Astrocyte (in vitro differentiated cells and primary cell): ENCODE measurements at places on chromosomes 4 and X. TPM values are rescaled to one million over a fixed set of nuclear protein-coding genes. Genes with fewer than 3 reads are reported as not detected.

TRPC5OS gene
- not detected in 2 replicates for total RNA-seq

DNA sequence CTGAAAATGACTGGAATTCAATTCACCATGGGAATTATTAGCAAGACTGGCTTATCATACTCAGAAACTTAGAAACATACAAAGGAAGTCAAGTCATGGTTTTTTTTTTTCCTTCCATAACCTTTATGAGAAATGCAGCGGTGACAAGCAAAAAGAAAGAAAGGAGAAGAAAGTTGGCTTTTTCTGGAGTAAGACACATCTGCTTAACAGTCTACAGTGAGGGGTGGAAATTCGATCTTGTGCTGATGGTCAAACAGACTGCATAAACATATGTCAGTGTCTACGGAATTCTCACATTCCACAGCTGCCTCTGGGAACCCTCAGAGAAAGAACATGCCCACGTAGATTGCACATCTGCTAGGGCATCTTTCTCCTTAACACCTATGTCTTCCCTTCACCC lies 54.6 kb downstream of the PROM1 start:
- peak; percentile 78 for DNase-seq

- DNase-seq, result no peak
These were observed 5.8 kb downstream of the TIFA start for GRCh38 chr4:112279882-112280315.

DNA sequence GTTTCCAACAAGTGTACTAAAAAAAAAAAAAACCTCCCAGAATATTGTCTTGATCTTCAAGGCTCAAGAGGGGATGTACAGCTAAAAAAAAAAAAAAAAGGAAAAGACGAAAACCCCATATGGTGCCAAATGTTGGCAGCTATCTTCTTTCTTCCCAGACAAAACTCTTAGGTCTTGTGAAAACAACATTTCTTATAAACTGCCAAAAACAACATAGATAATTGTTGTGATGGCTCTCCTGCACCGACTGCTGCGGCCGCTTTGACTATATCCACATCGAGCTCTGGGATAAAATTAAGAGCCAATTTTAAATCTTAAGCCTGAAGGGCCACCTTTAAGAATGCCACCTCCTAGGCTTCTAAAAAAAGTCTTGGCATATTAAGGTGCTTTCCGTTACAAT lies 23.5 kb downstream of the PDGFC start:
- DNase-seq, result peak; percentile 61

GRCh38 chr4:141347684-141348083 lies 127.0 kb downstream of the ZNF330 start:
- DNase-seq, result no peak

- DNase-seq, result no peak
These were observed 20.8 kb downstream of the ENOPH1 start for GRCh38 chr4:82450966-82451755.

DNA sequence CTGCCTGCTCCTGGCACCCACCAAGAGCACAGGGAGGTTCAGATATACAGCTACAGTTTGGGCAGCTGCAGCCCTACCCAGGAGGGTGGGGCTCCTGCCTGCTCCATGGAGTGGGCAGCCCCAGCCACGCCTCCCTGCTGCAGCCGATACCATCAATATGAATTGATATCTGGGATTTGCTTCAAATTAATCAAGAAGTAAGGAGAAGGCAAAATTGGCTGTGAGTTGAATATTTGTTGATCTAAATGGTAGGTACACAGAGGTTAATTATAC lies 31.2 kb upstream of the ZNF280C start:
- DNase-seq, result no peak

GRCh38 chrX:109911046-109911445 lies 91.9 kb upstream of the TMEM164 start:
- DNase-seq, result no peak

IQSEC2 gene
- 8.2 and 9.2 TPM in 2 replicates for total RNA-seq

RASL11B gene
- 4.4 and 5.1 TPM in 2 replicates for total RNA-seq

GRCh38 chr4:88017516-88018297 lies 10.3 kb downstream of the PKD2 start:
- DNase-seq, result peak; percentile 98

- DNase-seq, result no peak
These were observed 51.2 kb downstream of the IRF2 start for GRCh38 chr4:184423003-184423686.

GIMD1 gene
- total RNA-seq, result not detected in 2 replicates

CAPN6 gene
- total RNA-seq, result 3.9 and 9.4 TPM in 2 replicates

DNA sequence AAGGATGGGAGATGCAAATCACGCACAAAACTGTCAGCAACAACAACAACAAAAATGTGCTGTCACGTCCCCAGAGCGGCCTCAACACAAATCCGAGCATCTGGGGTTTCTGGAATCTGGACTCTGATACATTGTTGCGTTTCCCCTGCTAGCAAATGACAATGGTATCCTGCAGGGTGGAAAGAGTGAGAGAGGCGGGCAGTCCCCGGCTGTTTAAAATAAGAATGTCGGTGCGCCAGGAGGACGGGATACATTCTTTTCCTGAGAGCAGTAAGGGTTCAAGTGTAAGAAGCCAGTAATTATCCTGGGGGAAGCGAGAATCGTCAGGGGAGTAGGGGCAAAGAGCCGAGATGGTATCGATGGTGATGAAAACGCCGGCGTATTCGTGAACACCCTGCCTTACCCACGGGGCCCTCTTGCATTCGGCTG lies 310.2 kb downstream of the ASMT start:
- DNase-seq, result no peak

DNA sequence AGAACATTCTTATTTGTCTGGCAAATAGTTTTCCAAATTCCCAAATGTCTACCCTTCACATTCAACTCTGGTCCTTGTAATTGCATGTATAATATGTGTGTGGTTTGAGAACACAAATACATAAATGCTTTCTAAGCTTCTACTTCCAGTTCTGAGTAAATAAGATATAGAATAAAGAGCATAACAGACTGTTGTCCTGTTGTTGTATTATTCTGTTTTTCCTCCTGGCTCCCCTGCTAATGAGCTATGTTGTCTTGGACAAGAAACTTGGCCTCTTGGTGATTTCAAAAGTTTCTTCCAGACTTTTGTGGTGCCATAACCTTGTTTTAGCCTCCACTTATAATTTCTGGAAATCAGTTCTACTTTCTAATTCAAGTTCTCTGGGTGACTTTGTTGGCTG lies 75.3 kb upstream of the USP38 start:
- no peak for DNase-seq

EREG gene
- total RNA-seq, result 0.14 and 0.30 TPM in 2 replicates

DNA sequence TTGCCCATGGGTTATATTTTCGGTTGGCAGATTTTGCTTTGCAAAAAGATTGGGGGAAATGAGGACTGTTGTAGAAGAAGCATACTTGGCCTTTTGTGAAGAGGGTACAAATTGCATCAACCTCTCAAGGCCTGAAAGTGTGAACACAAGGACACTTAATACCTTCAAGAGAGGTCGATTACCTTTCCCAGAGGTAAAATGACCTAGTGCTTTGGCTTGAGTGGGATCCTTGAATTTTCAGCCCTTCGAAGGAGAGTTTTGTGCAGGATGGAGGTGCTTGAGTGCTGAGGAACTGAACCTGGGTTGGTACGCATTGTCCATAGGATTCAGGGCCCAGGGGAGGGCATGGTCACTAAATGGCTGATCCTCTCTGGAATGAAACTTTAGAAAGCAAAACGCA lies 27.6 kb upstream of the NKAP start:
- DNase-seq, result no peak

DNA sequence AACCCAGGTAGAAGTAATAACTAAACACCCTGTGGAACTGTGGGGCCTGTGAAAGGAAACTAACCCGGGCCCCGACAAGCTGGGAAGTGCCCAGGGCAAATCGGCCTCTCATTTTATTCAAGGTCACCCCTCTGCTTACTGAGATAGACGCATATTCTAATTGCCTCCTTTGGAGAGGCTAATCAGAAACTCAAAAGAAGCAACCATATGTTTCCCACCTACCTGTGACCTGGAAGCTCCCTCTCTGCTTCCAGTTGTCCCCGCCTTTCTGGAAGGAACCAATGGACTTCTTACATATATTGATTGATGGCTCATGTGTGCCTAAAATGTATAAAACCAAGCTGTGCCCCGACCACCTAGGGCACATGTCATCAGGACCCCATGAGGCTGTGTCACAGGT lies 23.1 kb upstream of the DHRSX start:
- DNase-seq, result no peak

GRCh38 chr4:8268901-8269534 lies 536 bp upstream of the HTRA3 start:
- DNase-seq, result no peak

MAGIX gene
- 0.96 and 1.2 TPM in 2 replicates for total RNA-seq

GRCh38 chrX:31590581-31591114 lies 518.8 kb upstream of the FTHL17 start:
- DNase-seq, result peak; percentile 65

- DNase-seq, result no peak
These were observed 15.2 kb downstream of the USP11 start for GRCh38 chrX:47247999-47248320.

VCX3B gene
- not detected in 2 replicates for total RNA-seq

DNA sequence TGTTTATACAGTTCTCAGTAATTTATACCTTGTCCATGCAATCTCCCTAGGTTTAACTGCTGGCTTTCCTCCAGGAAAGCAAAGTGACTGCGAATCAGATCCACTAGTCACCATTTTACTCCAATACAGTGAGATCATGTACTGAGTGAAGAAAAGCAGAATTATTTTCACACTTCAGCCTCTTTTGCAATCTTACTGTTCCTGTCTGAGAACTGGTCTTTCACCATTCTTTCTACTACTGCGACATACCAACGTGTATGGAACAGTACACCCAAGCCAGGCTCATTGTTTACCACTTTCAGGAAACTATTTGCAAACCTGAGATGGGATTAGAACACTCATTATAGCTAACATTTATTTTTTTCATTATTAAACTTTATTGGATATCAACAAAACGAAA lies 8.0 kb upstream of the MSL3 start:
- no peak for DNase-seq

GRCh38 chrX:22063284-22063683 lies 31.2 kb downstream of the PHEX start:
- DNase-seq, result peak; percentile 8

DNA sequence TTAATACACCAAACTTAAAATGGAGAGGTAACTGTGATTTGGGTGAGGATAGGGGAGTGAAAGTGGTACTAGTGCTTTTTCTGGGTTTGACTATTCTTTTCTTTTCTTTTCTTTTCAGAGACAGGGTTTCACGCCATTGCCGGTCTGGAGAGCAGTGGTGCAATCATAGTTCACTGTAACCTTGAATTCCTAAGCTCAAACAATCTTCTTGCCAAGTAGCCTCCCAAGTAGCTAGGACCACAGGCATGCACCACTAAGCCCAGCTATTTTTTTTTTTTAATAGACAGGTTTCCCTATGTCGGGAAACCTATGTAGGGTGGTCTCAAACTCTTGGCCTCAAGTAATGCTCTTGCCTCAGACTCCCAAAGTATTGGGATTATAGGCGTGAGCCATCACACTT lies 3.0 kb upstream of the ARMCX4 start:
- DNase-seq, result peak; percentile 59

DNA sequence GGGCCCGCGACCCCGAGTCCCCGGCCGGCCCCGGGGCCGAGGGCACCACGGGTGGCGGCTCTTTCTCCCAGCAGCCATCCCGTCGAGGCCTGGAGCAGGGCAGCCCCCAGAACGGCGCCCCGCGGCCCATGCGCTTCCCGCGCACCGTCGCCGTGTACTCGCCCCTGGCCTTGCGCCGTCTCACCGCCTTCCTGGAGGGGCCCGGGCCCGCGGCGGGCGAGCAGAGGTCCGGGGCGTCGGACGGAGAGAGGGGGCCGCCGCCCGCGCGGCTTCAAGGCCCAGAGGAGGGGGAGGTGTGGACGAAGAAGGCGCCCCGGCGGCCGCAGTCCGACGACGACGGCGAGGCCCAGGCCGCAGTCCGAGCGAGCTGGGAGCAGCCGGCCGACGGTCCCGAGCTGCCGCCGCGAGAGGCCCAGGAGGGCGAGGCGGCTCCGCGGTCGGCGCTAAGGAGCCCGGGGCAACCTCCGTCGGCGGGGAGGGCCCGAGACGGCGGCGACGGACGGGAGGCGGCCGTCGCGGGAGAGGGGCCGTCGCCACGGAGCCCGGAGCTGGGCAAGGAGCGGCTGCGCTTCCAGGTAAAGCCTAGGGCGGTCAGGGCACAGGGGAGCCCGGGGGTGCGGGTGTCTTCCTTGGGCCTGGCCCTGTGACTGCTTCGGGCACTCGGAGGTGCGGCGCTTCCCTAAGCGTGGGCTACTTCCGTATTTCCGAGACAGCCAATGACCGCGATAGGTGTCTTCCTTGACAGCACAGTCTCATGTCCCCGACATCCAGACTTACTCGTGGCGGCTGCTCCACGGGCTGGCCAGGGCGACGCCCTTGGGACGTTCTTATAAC lies 845 bp downstream of the ZAR1 start:
- no peak for DNase-seq

- no peak for DNase-seq
These were observed 223.0 kb downstream of the COX18 start for GRCh38 chr4:72846280-72847111.

KDR gene
- 2.5 TPM in 2 replicates for total RNA-seq

PNMA3 gene
- 0.82 and 0.93 TPM in 2 replicates for total RNA-seq

GRCh38 chr4:7130621-7131211 lies 61.6 kb upstream of the SORCS2 start:
- no peak for DNase-seq

PABPC1L2A gene
- total RNA-seq, result 0.11 and 0.38 TPM in 2 replicates

DNA sequence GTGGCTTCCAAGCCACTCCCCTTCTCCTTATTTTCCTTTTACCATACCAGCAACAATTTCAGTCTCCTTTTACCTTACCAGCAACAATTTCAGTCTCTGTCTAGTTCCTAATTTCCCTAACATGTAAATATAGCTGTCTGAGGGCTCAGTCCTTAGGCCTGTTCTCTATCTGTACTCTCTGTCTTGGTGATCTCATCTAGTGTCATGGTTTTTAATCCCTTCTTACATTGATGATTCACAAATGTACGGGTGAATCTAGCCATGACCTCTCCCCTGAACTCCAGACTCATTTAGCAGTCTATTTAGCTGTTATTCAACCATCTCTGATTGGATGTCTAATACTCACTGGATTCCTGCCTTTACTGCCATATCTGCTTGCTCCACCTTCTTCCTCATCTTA lies 7.2 kb downstream of the IL15 start:
- DNase-seq, result peak; percentile 83

SPANXA2 gene
- not detected in 2 replicates for total RNA-seq

DNA sequence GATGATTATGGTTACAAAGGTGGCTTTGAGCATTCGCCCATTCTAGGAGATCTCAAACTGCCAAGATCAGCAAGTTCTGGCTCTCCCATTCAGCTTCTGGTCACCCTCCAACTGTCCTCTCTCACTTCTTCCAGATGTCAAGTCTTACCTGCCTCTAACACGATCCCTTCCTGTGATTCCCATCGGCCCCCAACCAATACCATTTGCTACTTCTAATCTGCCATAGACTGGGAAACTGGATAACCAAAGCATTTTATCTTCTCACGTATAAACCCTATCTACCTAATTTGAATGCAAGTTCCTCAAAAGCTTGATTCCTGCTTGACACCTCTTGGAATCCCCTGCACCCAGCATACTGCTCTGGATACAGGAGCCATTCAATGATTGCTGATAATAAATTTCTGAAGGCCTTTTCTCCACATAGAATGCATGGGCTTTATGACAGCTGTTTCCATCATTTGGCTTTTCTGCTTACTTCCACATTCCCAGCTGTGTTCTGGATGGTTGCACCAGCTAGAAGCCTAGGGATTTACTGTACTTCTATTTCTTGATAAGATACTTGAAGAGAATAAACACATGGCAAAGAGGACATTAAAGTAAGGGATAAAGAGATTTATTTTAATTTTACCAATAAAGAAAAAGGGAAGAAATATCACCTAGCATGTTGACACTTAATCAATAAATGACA lies 9.6 kb downstream of the GPC4 start:
- DNase-seq, result no peak
